IMR-90 (cell line): ENCODE measurements at places on chromosomes 3 and 15. TPM values are rescaled to one million over a fixed set of nuclear protein-coding genes. Genes with fewer than 3 reads are reported as not detected.

MORC1 gene
- not detected in 2 replicates for total RNA-seq

BNIP2 gene
- 47.3 and 108 TPM in 2 replicates for total RNA-seq

ERICH6 gene
- under 0.01 TPM in 1 of 2 replicates, not detected in the other for total RNA-seq

RMDN3 gene
- 14.7 and 17.5 TPM in 2 replicates for total RNA-seq

GRAMD1C gene
- 5.0 and 9.4 TPM in 2 replicates for total RNA-seq

GRCh38 chr3:49025005-49025792 lies 3.3 kb downstream of the NDUFAF3 start:
- DNase-seq = no peak

- DNase-seq = no peak
Measured at GRCh38 chr15:31265090-31265870, 61.4 kb upstream of the KLF13 start.

DNA sequence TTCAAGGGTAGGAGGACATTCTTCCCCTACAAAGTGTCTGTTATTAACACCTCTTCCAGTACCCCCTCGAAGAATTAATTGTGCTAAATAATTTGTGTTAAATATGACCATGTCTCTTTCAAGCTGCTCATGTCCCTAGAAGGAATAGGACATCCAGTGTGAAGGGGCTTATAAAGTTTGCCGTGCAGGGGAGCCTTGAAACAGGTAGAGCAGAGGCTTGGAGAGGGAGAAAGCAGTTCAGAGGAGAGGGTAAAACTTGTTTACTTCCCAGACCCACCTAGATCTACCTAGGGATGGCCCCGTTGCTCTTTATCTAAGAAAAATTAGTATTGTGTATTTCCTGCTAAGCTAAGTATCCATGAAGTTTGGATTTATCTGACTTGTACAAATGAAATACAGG lies 114.8 kb downstream of the CACNA2D3 start:
- no peak for DNase-seq

DNA sequence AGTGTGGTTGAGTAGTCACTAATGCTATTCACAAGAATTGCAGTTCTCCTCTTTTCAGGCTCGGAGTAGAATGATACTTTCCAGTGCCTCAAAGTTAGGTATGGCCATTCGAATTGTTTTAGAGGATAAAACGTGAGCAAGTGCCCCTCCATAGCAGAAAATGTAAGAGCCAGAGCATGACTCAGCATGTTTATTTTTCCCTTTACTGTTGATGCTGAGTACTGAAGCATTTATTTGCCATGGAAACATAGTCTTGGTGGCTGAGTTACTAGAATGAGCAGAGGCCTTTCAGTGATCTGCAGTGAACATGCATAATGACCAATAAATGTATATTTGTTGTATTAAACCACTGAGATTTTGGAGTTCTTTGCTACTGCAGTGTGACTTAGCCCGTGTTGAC lies 540.6 kb downstream of the NLGN1 start:
- DNase-seq = peak; percentile 76

DNA sequence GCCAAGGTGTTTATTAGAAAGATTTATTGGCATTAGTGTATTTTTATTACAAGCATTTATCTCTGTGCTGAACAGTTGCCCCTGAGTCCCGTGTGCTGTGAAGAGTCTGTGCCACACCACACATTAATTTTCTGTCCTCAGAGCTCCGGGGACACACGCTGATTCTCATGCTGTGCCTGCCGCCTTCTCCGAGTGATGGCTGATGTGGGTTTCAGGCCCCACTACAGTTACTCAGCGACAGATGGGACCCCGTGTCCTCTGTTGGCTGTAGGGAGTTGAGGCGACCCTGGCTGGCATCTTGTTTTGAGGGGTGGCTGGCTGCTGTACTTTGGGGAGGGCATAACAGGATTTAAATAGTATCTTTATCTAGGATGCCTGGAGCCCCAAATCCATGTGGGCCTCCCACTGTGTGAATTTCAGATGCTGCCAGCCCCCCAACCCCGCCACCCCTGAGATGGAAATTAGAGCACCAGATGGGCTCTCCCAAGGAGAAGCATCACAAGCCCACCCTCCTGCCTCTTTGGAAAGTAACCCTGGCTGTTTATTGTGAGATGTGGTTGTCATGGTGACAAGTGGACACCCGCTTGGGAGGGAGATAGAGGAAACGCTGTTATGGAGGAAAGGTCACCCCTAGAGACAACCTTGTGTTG lies 185.6 kb downstream of the APBA2 start:
- no peak for DNase-seq

- DNase-seq = peak; percentile 20
Measured at GRCh38 chr3:189772584-189772983, 141.4 kb downstream of the TP63 start.

- DNase-seq = no peak
Measured at GRCh38 chr15:40075298-40076044, 33.2 kb downstream of the BMF start.

- DNase-seq = peak; percentile 39
Measured at GRCh38 chr15:97234851-97235610, 725.5 kb upstream of the ARRDC4 start.
